ENCODE measurements at places on chromosomes 6 and 20. TPM values are rescaled to one million over a fixed set of nuclear protein-coding genes. Genes with fewer than 3 reads are reported as not detected.

GRCh38 chr6:143061597-143062385, 1.1 kb downstream of the AIG1 start:
- no peaks in the 10 kb centered on the region for H3K27me3 ChIP-seq
- no peaks in the 10 kb centered on the region for H3K36me3 ChIP-seq
- peak overlapping the region; percentile 99 for H3K27ac ChIP-seq
- peak overlapping the region; percentile 81 for H3K4me3 ChIP-seq

- no peaks in the 10 kb centered on the region for H3K27me3 ChIP-seq
- H3K4me3 ChIP-seq: no peak overlapping the region
- no peak overlapping the region for H3K27ac ChIP-seq
Measured at GRCh38 chr6:168388641-168389633, 52.0 kb upstream of the SMOC2 start.

The NKAIN2 gene
- 0.31 TPM for total RNA-seq

The PSORS1C2 gene
- total RNA-seq: not detected

DNA sequence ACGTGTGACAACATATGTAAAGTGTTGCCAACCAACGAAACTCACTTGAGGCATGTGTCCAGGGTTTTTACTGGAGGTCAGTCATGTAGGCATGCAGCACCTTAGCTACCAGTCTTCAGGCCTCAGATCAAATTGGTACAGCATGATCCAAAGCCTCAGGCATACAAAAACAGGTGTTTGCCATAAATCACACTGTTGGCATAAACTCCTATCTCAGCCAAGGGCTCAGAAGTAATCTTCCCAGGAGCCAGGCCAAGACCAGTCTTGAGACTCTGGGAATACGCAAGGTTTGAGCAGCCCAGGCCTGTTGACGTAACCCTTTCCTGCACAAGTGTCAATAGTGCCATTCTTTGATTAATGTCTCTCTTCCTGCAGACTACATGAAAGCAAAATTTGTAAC, 163.5 kb downstream of the PRL start:
- peak overlapping the region; percentile 69 for H3K27ac ChIP-seq
- H3K27me3 ChIP-seq: no peaks in the 10 kb centered on the region
- H3K4me1 ChIP-seq: peaks cover 8% of the 10 kb centered on the region
- H3K4me3 ChIP-seq: no peak overlapping the region
- H3K36me3 ChIP-seq: no peaks in the 10 kb centered on the region

The BEND6 gene
- 0.15 TPM for total RNA-seq

The UNC5CL gene
- total RNA-seq: 0.31 TPM

GRCh38 chr6:108689272-108690161, 128.8 kb downstream of the FOXO3 start:
- H3K4me1 ChIP-seq: peaks cover 59% of the 10 kb centered on the region
- H3K4me3 ChIP-seq: no peak overlapping the region
- no peaks in the 10 kb centered on the region for H3K36me3 ChIP-seq
- H3K27ac ChIP-seq: peak overlapping the region; percentile 92
- DNase-seq: peak; percentile 98

- H3K27me3 ChIP-seq: no peaks in the 10 kb centered on the region
- no peak overlapping the region for H3K4me3 ChIP-seq
- peaks cover 65% of the 10 kb centered on the region for H3K4me1 ChIP-seq
- no peak for DNase-seq
- H3K27ac ChIP-seq: no peak overlapping the region
Measured at GRCh38 chr20:34012735-34013134, 19.0 kb downstream of the RALY start.
